Stimulated activated CD8-positive, alpha-beta memory T cell treated with anti-CD3 and anti-CD28 coated beads, Interleukin-12 subunit alpha, Interleukin-12 subunit beta, amount 100 ng/mL, for 1 hour (primary cell): ENCODE measurements at places on chromosomes 6 and 20.
A peak's percentile ranks its signal among the peaks of the same experiment; 100 is the strongest.

DNA sequence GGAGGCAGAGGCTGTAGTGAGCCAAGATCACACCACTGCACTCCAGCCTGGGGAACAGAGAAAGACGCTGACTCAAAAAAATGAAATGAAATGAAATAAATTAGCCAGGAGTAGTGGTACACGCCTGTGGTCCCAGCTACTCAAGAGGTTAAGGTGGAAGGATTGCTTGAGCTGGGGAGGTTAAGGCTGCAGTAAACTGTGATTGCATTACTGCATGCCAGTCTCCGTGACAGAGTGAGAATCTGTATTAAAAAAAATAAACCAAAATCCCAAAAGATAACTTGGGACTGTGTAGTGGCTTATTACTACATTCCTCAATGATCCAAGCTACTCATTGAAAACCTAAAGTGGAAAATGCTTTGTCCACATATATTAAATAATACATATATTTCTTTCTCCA, 87.0 kb downstream of the SGK1 start:
- DNase-seq: no peak

DNA sequence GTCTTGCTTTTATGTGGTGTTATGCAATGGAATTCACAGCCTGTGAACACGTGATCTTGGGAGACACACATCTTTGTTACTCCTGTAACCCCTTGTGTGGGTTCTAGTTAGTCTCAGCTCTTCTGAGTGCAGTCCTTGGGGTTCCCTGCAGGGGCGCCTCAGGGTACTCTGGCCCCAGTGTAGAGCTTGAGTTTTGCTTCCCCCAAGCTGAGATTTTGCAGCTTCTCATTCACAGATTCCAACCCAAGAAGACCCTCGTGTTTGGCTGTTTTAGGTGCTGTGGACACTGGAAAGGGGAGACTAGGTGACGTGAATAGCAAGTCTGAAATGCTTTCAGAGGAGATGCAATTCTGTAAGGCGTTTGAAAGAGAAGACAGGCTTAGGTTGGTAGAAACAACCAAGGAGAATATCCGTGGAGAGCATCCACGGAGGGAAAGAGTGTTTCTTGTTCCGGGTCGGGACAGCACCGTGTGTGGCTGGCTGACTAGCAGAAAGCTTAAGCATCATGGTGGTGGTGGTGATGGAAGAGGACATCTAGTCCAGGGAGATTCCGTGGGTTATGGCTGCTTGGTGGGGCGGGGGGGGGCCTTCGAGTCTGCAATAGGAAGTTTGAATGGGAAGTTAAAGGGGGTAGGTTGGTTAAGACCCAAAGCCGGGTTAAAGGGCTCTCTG, 30.1 kb downstream of the DUSP22 start:
- no peak for DNase-seq

DNA sequence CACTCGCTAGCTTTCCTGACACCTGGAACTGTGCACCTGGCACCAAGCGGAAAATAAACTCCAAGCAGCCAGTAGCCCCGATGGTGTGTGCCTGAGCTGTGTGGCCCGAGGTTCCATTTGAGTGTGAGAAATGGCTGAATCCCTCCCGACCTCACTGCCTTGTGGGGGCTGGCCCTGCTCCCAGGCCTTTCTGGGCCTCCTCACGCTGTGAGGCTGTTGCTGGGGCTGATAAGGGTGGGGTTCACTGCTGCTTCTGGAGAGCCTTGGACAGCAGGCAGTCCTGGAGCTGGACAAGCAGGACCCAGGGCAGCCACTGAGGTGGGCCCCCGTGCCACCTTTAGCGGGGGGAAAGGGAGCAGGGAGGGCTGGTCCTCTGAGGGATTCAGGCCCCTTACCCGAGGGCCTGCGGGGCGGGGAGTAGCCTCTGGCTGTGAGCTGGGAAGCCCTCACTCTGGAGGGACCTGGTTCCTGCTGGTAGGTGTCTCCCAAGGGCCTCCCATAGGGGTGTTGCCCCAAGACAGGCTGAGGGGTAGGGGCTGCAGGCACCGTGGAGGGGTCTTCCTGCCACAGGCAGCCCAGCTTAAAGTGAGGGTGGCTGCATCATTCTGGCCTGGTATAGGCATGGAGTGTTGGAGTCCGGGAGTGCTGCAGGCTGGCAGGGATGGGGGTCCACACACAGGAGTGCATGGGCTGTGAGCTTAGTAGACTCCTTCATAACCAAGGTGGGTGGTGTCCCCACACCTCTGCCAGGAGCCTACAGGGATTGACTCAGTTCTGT, 1.7 kb downstream of the PPDPF start:
- no peak for DNase-seq

- DNase-seq: no peak
These were observed 76.7 kb downstream of the FOXC1 start for GRCh38 chr6:1686117-1687098.

- no peak for DNase-seq
These were observed 29.4 kb downstream of the RAET1L start for GRCh38 chr6:149995971-149996370.

- DNase-seq: no peak
These were observed 5.7 kb downstream of the RING1 start for GRCh38 chr6:33213989-33214335.

GRCh38 chr6:3607599-3607998, 143.9 kb downstream of the PXDC1 start:
- no peak for DNase-seq

DNA sequence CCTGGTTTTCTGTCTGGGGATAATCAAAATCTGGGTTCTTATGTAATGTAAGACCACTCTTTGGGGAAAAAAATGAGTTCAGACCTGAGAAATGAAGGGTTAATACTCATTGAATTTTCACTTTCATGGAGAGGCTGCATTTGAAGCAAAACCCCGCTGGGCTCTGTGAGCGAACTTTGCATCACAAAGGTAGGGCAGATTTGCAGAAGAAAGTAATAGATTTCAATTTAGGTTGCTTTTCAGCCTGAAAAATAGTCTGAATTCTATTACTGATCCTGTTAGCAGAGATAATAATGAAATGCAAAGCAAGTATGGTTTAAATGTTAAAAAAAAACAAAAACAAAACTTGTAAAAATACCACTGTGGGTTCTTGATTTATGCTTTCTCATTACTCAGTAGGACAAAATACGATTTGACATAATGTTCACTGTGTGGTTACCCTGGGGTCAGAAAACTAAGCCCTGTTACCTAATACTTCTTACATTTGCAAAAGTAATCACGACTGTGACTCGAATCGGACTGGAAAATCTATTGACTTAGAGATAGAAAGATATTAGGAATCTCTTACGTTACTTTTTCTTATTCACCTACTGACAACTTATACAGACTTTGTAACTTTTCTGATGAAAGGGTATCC, 72.2 kb downstream of the UST start:
- DNase-seq: no peak

- DNase-seq: no peak
These were observed 14.6 kb downstream of the SAYSD1 start for GRCh38 chr6:39100358-39100757.

DNA sequence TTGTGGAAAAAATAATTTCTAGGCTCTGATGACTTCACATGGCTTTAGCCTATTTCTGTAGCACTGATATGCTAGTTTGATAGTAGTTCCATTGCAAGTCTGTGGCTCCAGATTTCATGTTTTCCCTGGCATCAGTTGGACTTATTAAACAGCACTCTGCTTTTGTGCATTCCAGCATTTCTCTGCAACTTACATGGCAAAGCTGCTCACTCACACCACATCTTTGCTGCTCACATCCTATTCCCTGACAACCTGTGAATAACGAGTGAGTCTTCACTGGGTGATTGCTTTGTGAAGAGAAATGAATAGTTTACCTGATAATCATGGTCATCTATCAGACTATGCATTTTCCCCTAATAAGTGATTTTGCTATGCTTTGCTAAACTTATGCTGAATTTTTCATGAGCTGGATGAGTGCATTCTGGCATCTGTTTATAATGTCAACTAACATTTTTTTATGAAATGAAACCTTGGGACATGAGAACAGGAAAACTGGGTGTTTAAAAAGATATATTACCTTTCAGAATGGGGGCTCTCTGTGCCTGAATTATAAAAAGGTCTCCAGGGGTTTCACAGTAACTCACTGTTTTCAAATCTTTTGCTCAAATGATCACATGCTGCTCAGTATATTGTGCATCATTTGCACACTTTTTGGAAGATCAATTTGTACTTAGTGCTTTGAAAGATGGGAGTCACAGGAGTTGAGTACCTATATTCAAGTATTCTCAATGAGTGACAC, 301.8 kb downstream of the TBC1D32 start:
- no peak for DNase-seq

- peak; percentile 67 for DNase-seq
These were observed 1.3 kb downstream of the C20orf144 start for GRCh38 chr20:33663161-33664084.
